ENCODE measurements at places on chromosomes 2 and 18.

DNA sequence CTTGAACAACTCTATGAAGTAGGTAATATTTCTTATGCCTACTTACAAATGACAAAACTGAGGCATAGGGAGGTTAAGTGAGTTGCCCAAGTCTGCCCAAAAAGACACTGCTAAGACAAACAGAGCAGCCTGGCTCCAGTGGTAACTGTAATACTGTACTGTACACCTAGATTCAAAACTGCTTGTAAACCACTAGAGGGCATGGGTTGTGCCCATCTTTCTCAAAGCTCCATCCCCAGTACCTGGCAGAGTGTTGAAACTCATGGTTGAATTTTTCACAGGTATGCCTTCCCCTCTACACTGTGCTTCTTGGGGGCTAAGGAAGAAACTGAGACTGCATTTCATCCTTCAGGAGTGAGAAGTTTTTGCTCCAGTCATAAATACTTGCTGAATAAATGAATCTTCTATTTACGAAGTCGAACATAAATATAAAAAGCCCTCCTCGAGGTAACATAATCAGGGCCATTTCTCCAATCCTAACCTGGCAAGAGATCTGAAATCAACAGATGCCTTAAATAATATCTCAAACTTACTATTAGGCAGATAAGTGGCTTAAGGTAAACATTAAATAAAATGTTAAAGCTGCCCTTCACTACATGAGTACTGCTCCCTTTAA lies 2.0 kb downstream of the PPP4R1 start:
- DNase-seq = no peak

DNA sequence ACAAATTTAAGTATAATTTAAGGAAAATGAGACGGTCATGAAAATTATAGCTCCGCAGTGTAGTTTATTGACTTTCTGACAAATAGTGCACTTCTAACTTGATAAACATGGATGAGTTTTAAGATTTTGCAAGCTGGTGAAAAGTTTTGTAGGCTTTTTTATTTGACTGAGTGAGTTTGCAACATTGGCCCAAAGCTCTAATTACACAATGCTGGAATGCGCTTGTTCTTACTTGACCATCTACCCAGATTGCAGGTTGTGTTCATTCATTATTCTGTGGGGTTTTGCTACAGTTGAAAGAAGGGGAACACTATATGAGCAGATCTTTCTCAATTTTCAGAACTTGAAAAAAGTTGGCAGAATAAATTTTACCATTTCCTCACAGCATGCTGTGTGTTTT lies 13.5 kb downstream of the SPOPL start:
- DNase-seq = no peak

GRCh38 chr2:231937057-231937456 lies 10.9 kb upstream of the NPPC start:
- DNase-seq = no peak

GRCh38 chr2:46270384-46270783 lies 26.8 kb upstream of the EPAS1 start:
- no peak for DNase-seq

DNA sequence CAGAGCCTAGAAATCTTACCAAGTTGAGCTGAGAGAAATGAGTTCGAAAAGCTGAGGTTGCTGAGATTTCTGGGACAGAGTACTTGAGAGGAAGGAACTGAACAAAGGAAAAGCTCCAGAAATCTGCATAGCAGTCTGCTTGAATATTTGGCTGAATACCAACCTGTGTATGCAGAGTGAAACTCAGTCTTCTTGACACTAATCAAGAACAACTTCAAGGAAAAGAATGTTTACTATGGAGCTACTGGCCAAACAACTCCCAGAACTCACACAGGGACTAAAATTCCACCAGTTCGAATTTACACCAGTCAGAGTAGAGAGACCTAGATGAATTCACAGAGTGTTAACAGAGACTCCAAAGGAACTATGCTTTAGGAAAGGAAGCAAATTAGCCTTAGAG lies 66.5 kb downstream of the USP37 start:
- no peak for DNase-seq

GRCh38 chr2:197500503-197501131 lies 438 bp downstream of the HSPE1 start:
- no peak for DNase-seq

DNA sequence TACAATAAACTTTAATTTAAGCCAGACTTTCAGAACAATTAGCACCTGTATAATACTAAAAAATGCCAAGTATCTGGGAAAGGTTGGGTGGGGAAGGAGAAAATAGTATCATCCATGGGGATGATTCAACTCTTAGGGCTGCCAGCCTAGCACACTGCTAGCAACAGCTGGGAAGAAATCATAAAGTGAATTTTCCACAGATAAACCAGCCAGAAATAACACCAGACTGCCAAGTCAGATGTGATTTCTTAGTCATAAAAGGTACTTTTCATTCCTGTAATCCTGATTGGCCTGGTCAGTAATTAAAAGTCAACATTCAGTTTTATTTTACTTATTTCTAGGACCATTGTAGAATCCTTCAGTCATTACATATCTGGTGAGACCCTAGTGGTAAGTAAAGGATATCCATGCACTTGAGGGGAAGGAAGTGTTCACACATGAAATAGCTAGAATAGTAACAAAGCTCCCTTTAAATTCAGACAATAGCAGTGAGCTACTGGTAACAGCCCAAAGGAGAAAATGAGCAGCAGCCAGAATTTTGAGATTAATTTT lies 59.4 kb downstream of the LIMS1 start:
- no peak for DNase-seq

DNA sequence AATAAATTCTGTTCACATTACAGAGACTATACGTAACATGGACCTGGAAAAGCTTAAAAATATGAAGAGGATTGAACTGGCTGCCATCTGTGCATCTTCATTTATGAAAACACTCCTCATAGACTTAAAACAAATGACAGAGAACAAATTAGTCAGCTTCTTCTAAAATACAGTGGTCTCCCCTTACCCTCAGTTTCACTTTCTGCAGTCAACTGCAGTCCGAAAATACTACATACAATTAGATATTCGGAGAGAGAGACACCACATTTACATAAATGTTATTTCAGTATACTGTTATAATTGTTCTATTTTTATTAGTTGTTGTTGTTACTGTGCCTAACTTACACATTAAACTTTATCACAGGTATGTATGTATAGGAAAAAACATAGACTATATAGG lies 6.5 kb downstream of the RNF103 start:
- no peak for DNase-seq

DNA sequence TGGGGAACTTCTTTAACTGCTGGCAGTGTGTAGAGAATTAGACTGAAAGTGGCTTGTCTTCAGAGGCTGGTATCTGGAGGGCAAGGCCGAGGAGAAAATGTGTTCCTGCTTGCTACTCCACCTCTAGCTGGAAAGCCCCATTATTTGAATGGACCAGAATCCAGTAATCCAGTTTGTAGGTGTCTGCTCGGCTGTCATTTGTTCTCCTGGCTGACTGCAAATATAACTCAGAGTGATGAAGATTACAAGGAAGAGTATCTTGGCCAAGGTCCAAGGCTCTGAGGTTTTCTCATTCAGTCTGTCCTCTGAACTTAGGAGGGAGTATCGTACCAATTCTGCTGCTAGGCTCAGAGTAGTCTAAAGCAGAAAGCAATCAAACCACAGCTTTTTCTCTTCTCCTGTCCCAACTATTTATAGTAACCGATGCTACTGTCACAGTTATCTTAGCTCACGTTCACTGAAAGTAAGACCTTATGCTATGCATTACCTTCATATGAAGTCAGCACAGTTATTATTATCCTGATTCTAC lies 228.6 kb downstream of the SETBP1 start:
- DNase-seq = no peak

DNA sequence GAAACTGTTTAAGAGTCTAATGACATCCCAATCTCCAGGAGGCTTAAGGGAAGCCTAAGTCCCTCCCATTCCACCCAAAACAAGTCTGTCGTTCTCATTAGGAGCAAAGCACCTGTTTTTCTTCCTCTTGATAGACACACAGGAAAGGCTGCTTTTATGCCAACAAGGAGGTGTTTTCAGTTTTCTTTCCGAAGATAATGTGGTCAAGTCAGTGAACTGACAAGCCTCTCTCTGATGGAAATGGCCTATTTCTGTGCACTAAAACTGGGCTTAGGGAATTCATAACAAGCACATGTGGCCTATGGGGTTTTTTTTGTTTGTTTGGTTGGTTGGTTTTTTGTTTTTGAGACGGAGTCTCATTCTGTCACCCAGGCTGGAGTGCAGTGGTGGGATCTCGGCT lies 36.2 kb downstream of the FBLN7 start:
- no peak for DNase-seq

DNA sequence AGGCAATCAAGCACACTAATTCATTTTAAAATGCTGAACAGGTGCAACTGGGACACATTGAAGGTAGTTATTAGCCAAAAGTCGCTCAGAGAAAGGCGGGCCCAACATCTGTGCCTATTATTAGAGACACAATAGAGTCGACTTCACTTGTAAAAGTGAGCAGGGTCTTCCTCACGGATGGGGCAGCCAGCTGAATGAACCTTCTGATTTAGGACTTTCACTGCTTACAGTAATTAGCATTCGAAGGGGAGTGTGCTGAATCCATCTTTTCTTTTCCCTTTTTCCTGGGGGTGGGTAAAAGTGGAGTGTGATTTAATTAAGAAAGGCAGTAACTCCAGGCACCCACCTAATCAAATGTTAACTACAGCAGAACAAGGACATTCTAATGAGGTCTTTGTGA lies 677.7 kb downstream of the DCDC2C start:
- no peak for DNase-seq

DNA sequence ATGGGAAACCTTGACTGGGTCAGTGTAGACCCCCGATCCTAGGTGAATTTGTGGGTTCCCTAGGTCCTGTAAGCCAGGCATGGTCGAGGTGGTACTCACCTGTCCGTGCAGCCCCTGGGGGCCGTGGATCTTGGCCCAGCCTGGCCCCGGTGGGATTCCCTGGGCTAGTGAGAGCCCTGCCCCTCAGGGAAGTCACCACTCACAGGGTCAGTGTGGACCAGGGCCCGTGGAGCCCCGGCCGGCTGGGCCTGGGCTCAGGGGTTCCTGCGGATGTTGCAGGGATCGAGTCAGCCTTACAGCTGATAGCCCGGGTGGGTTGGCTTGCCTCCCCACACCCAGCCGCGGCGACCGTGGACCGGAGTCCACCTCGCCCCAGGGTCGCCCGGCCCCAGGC lies 528 bp downstream of the ATG9A start:
- no peak for DNase-seq

DNA sequence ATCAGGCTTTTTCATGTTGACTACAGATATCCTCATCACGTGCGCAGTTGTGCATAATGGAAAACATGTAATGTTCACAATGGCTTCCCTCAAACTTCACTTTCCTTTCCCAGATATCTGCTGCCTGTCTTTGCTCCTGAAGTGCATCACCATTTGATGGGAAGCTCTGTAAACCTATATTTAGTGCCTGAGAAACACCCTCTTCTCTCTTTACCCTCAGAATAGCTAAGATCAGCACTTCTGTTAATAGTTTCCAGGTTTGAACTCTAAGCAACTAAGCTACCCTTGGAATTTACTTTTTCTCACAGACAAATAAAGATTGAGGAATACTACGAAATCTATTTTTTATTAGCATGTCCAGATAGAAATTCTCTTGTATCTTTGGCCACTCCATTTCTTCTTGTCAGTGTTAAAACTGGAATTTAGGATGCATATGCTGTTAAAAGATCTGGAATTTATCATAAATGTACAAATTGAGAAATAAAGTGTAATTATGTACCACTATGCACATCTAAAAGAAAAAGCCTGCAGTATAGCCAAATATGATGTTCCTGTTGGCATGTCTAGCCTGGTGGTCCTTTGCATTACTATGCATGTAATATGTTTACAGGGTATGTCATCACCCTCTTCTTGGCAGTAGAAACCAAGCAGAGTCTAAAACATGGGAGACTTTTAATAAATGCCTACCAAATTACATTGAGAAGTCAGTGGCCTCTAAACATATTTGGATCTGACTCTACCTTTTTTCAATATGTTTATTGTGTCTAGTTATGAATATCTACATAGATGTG lies 278.7 kb downstream of the FIGN start:
- DNase-seq = no peak

DNA sequence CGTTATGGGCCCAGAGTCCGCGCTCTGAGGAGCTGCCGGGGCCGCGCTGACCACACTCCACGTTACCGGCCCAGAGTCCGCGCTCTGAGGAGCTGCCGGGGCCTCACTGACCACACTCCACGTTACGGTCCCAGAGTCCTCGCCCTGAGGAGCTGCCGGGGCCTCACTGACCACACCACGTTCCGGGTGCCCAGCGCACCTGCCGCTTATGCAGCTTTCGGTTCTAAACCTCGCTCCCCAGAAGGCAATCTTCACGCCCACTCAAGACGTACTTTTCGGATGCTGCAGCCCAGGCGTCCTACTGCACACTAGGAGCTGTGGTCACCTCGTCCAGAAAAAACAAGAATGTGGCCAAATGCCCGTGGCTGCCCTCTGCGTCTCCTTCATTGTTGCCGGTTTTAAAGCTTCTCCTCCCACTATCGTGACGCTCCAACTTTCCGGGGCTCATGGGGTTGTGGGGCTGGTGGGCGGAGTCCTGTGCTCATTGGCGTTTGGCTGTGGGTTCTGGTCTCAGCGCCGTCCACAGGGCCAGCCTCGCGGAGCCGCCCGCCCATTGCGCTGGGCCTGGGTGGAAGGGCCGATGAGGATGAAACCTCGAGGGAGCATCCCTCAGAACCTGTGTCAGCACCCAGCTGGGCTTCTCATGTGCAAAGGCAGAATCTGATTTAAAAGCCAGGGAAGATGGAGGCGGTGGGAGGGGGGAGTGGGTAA lies 11.9 kb downstream of the KCNG2 start:
- no peak for DNase-seq

- no peak for DNase-seq
Observed at GRCh38 chr2:49845021-49845420, 690.7 kb upstream of the FSHR start.

DNA sequence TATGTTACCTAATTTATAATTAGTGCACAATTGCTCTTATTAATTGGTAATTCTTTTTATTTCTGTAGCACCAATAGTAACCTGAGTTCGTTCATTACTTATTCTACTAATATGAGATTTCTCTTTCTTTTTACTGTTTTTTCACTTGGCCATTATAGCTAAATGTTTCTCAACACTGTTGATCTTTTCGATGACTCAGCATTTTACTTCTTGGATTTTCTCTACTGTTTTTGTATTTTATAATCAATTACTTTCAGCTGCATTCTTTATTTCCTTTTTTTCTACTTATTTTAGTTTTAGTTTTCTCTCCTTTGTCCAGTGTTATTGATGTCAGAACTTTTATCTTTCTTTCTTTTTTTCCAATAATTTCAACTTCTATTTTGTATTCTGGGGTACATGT lies 589.4 kb upstream of the SOX11 start:
- DNase-seq = no peak

GRCh38 chr2:124319577-124319976 lies 294.5 kb downstream of the CNTNAP5 start:
- DNase-seq = no peak

GRCh38 chr18:75162467-75162866 lies 46.5 kb downstream of the PTGR3 start:
- no peak for DNase-seq

DNA sequence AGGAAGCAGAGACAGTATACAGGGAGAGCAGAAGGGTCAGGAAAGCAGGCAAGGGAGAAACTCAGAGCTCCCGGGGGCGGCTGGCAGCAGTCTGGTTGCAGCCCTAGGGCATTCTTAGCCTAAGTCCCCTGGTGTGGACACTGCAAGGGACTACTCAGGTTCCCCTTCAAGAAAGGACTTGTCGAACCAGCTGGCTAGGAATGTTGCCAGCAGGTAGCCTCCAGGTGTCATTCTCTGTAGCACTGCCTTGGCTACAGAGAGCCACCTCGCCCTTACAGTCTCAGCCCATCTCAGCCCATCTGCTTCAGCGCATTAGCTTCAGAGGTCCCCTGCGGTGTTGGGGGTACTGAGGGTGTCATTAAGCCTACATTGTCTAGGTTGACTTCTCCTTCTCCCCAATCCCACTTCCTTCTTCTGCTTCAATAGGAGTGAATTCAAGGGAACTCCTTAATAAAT lies 11.3 kb upstream of the TMSB10 start:
- no peak for DNase-seq
